ENCODE measurements at places on chromosomes 6 and 20.

DNA sequence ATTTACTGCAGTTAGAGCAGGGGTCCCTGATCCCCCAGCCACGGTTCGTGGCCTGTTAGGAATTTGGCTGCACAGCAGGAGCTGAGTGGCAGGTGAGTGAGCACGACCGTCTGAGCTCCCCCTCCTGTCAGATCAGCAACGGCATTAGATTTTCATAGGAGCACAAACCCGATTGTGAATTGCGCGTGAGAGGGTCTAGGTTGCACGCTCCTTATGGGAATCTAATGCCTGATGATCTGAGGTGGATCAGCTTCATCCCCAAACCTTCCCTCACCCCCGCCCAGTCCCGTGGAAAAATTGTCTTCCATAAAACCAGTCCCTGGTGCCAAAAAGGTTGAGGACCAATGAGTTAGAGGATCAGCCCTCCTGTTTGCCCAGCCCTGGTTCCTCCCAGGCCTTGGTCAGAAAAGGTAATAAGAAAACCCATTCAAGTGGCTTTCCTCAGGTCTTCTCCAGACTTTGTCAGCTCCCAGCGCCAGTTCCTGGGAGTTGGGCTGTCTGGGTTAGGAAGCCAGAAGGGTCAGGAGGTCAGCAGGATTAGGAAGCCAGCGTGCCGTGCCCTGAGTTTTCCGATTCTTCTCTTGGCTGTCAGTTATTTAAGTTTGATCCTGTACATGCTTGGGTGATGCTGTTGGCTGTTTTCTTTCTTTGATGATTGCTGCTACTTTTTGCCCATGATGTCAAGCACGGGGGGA, 139.9 kb upstream of the PMEPA1 start:
- no peak for DNase-seq

- DNase-seq, result no peak
Measured at GRCh38 chr6:158865769-158866168, 46.6 kb upstream of the EZR start.

DNA sequence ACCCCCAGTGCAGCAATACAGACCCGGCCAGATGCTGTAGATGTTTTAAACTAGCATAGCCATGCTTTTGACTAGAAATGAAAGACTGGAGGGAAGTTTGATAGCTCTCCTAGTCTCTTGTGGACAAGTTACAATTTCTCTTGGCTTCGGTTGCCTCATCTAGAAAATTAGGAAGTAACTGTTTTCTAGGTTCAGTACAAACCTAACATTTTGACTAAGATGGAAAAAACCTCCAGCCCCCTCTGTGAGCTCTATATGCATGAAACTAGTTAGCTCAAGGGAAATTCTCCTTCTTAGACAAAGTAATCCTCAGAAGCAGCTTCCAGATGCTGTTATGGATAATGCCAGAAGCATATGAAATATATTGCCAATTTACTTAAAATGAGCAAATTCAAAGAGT, 86.6 kb downstream of the RNF144B start:
- DNase-seq, result no peak

DNA sequence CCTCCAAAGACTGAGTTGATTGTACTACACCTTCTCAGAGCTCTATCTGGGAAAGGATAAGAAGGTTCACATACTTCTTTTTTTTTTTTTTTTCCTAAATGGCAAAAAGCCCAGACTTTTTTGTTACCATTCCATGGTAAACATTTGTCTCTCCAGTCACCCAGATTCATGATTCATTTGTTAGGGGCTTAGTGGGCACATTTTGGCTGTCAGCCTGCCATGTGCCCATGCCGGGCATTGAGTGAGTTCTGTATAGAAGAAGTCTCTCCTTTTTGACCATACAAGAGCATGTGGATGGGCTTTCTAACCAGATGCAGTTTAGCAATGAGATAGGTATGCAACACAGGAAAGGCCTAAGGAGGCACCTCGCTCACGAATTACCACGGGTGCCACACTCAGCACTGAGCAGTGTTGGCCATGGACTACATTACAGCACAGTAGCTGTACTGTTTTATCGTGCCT, 447.5 kb upstream of the HSF2 start:
- DNase-seq, result peak; percentile 27

DNA sequence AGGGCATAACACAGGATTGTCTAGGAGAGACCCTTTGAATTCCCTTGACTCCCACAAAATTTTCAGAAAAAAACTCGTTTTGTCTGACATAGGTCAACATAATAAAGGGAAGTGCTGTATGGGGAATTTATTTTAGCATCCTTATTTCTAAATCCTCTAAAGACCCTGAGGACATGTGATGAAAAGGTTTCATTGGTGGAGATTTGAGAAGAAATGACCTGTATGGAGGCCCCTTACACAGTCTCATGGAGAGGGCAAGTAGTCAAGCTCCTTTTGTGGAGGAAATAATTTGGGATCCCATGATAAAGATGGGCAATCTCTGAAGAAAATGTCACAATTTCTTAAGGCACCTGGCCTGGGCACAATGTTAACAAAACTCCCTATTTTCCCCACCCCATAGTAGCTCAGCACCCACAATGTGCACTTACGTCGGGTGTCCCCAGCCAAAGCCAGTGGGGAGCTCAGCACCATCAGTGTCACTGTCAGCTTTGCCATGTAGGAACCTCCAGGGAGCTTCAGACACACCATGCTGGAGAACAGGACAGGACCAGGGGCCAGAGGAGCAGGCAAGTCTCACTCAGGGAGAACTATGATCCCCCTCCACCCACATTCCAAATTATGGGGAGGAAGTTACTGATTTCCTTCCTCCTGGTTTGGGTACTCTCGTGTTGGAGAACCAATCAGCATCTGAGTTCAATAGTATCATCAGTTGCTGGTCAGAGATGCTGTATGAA, at the start of gene HLA-DRB5:
Gene HLA-DRB5, minus strand, starts transcription at position 591 of the 734 bp plus-strand sequence. Its CDS starts 63 bp downstream, at position 528.
- no peak for DNase-seq

- no peak for DNase-seq
Measured at GRCh38 chr6:29529956-29530355, 29.6 kb downstream of the UBD start.

DNA sequence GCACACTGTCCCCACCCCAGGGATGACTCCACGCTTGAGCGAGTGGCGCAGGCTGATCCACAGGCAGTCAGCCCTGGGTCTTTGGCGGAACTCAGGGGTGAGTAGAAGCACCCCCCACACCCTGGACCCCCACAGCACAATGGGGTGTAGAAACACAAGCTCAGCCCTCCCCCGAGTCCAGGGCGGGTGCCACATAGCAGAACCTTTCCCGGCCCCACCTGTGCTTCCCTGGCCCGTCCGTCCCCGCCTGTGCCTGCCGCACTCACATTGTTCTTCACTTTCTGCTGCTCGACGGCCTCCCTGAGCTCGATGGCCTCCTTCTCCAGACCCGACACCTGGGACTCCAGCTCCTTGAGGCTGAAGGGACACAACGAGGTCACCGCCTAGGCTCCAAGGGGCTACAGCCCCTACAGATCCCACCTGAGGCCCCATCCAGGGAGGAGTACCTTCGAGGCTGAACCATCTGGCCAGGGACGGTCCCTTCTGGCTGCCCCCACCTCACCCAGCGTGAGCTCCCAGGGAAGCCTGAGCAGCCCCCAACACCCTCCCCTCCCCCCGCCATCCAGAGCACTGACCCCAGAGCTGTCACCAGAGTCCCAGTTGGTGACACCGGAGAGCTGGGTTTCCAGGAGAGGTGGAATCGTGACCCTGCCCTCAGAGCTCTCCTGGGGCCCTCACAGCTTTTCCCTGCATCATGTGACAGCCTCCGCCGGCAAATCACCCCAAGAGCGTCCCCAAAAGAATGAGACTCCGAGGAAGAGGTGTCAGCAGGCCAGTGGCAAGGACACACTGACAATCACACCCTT, 55.6 kb downstream of the DSTN start:
- DNase-seq, result no peak

DNA sequence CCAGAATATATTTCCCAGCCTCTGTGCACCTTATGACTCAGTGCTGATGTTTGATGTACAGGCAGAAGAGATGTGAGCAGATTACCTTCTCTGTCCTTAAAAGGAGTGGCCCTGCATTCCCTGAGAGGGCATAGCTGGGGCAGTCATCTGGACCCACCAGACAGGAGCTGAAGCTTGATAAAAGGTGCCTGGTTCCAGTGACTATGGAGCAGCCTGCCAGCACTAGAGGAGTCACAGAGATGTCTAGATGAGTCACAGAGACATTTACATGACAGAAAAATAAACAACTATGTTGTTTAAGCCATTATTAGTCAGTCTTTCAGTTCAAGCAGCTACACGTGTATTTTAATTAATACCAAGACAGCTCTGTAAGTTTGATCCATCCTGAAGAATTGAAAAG, 237.1 kb upstream of the MOCS1 start:
- no peak for DNase-seq

- no peak for DNase-seq
Measured at GRCh38 chr6:148348335-148348734, 5.7 kb downstream of the SASH1 start.

DNA sequence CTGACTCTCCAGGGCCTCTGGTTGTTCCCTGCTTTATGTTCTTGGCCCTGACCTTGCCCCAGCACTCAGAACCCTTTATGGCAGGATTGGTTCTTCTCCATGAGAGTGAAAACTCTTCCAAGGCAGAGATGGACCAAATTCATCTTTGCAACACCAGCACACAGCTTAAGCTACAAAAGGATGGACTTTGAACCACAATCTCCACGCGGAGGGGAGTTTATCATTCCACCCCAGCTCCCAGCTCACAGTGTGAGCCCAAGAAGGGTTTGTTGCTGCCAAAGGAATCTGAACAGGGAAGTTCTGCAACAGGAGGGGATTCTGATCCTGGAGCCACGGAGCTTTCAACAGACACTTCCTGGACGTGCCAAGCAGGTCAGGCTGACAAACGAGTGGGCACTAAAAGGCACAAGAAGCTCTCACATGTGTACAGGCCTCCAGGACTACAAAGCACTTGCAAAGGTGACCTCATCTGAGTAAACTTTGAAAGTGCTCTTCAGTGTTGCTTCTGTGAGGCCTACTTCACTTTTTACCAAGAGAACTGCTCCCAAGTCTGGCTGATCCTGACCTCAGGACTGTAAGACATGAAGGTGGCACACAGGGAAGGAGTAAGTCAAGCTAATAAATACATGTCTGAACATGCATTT, 8.9 kb downstream of the FITM2 start:
- DNase-seq, result no peak

DNA sequence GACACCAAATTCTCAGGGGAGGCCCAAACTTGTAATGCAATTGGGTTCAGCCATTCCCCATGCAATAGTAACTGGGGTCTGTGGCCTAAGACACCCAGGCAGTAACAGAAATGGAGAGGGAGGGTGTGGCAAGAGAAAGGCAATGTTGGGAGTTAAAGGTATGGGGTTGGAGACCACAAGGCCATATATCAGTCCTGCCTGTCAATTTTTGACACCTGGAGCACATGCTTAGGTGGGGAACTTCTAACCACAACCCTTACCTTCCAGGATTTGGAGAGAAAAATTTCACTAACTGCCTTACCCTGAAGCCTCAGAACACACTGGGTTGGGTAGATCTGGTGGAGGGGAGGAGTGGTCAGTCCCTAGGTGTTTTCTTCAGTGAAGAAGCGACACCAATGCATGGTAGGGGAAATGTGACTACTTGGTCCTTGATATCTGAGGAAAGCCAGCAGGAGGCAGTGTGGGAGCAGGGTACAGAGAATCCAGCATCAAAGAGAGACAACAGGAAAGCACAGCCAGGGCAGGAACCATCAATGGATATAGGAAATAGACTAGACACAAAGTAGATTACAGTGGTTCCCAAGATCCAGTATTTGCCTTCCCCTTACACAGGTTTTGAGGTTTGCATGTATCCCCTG, 6.8 kb upstream of the USP49 start:
- no peak for DNase-seq

DNA sequence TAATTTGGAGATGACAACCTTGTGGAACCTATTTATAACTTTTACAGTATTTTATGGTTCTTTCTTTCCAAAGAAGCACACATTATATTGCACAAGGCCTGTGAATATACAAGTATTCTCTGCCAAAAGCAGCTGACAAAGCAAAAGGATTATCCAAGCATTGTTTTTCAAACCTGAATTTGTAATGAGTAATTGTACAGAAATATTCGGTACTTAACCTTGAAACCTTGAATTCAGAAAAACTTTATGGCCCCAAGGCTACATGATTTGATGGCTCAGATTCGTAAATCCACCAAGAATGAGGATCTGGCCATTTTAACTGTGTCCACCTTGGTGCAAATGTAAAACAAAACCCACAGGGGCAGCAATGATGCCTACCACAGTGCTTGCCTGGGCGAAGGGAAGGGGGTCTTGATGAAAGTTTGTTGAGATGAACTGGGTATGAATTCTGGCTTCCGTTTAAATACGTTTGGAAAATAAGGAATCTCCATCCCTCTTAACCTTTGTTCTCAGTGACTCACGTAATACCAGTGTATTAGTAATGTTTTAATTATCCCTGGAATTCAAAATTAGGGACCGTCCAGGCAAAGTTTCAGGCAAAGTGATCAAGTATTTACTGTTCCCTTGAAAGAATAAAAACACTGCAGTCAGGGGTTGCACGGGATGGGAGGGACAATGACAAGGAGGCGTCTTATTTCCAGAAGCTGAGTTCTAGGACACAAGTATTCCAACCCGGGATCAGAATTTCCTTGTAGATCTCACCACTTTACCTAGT, 2.7 kb upstream of the RBM24 start:
- DNase-seq, result peak; percentile 46

- peak; percentile 3 for DNase-seq
Measured at GRCh38 chr6:143449714-143450452, 612 bp downstream of the ADAT2 start.

- DNase-seq, result peak; percentile 69
Measured at GRCh38 chr20:57266291-57267157, at the start of gene BMP7. Gene BMP7, minus strand, starts transcription at chr20:57266641. Its CDS starts 519 bp downstream, at chr20:57266122.

DNA sequence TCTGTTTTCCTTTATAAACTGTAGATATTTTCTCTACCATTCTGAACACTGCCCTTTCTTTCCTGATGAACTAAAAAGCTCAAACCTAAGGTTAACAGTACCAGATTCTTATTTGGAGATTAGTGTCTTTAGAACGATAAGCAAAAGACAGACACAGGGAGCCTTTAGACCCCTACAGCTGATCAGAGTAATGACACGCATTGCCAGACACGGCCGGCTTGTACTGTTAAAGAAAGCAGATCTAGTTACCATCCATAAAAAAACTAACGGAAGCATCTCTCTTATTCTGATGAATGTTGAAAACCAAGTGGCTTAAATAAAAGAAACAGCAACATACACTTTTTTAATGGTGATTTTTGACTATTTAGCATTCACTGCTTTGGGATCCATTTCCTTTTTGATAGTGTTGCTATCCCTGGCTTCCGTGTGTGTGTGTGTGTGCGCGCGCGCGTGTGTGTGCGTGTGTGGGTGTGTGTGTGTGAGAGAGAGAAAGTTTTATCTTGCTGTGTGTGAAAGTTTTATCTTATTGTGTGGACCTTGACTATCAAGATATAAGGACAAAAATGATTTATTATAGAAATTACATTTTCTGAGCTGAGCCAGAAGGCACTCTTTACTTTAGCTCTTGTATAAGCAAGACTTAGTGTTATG, 95.6 kb upstream of the SLC35B3 start:
- no peak for DNase-seq

DNA sequence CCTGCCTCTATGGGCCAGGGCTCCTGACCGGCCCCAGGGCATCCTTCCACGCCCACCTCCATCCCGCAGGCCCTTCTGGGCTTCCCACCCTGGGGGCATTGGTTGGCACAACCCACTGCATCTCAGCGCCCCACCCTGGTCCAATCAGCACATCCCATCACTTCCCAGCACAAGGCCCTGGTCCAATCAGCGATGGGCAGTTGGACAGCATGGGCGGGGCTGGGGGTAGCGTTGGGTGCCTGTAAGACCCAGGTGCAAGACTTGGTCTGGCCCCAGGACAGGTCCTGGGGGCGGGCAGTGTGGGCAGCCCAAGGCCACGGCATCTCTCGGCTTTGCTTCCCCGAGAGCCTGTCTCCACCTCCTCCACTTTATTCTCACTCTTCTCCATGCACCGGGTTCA, 298.5 kb downstream of the BMP7 start:
- DNase-seq, result no peak

GRCh38 chr6:47203938-47204611, 105.6 kb downstream of the TNFRSF21 start:
- DNase-seq, result no peak

All from HTR-8/SVneo (cell line).